ENCODE measurements at places on chromosomes 2 and 18.

- no peak for DNase-seq
Observed at GRCh38 chr2:47038656-47039488, 116.2 kb downstream of the STPG4 start.

DNA sequence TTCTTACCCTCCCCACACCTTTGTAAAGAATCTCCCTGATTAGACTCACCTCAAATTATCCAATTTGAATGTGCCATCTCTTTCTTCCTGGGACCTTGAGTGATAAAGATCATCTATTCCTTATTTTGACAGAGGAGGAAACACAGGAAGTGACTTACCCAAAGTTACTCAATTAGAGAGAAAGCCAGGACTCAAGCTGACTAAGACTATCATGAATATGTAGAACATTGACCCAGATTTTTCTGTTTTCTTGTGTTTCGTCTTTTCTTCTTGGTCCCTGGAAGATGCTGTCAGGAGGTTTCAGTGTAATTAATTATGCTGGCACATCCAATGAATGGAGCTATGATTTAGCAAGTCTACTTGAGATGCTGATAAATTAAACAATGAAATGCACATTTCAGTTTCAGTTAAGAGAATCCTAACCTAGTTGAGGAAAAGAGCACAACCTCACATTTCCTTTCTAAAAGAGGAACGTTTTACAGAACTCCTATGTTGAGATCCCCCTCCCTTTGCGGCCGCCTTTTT lies 380.4 kb downstream of the CLIP4 start:
- no peak for DNase-seq

DNA sequence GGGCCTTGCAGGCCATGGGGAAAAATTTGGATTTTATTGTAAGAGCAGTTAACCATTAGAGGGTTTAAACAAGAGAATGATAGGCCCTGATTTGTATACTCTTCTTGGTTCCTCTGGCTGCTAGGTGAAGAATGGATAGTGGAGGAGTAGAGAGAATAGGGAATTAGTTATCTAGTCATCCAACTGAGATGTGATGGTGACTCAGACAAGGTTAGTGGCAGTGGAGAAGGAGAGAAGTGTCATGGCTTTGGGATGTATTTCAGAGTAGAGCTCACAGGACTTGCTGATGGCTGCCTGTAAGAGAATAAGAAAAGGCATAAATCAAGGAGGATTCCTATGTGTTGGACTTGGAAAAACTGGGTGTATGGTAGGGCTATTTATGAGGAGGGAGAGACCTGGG lies 169.4 kb downstream of the PLCL1 start:
- no peak for DNase-seq

DNA sequence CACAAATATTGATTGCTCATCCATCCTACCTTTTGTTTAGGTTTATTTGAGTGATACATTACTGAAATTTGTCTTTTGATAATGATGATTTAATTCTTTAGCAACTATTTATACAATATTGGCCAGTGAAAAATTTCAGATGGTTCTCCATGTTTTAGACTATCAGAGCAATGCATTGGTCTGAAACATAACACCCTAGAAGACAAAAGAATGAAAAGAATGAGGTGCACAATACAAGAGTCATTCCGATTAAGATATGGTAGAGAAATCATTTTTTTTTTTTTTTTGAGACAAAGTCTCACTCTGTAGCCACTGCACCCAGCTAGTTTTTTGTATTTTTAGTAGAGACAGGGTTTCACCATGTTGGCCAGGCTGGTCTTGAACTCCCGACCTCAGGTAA lies 197.4 kb upstream of the FAM98A start:
- no peak for DNase-seq

DNA sequence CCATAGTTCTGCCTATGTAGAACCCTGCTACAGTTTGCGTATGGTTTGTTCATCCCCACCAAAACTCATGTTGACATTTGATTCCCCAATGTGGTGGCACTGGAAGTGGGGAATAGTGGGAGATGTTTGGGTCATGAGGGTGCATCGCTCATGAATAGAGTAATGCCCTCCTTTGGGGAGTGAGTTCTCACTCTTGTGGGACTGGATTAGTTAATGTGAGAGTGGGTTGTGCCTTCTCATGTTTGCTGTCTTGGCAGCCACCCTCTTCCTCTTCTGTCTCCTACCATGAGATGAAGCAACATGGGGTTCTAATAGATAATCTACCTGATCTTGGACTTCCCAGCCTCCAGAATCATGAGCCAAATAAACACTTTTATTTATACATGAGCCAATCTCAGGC lies 237.2 kb upstream of the APCDD1 start:
- DNase-seq: no peak

Data from T-helper 9 cell (primary cell).